ENCODE measurements at places on chromosomes 3 and 15.

- no peak for DNase-seq
Measured at GRCh38 chr15:28026764-28027713, 72.1 kb downstream of the OCA2 start.

- DNase-seq = peak; percentile 20
Measured at GRCh38 chr3:53230041-53230621, 25.7 kb downstream of the TKT start.

DNA sequence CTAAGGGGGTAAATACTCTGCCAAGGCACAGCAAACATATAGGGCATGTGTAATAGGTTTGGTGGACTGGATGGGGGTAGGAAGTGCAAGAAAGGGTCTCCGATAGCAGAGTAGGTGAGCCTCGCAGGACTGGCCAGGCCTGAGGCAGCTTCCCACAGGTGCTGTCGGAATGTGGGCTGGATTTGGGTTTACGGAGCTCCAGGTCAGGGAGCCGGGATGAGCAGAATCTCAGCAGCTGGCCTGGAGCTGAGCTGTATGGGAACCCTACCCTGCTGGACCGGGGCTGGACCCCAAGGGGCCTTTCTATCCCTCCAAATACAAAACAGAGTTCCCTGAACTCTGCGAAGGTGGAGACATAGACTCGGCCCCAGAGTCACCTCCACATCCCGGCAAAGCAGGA, 15.0 kb downstream of the KLF15 start:
- peak; percentile 35 for DNase-seq

- DNase-seq = no peak
Measured at GRCh38 chr3:195306369-195306768, 35.4 kb upstream of the XXYLT1 start.

- DNase-seq = no peak
Measured at GRCh38 chr3:125594581-125595011, 701 bp downstream of the OSBPL11 start.

DNA sequence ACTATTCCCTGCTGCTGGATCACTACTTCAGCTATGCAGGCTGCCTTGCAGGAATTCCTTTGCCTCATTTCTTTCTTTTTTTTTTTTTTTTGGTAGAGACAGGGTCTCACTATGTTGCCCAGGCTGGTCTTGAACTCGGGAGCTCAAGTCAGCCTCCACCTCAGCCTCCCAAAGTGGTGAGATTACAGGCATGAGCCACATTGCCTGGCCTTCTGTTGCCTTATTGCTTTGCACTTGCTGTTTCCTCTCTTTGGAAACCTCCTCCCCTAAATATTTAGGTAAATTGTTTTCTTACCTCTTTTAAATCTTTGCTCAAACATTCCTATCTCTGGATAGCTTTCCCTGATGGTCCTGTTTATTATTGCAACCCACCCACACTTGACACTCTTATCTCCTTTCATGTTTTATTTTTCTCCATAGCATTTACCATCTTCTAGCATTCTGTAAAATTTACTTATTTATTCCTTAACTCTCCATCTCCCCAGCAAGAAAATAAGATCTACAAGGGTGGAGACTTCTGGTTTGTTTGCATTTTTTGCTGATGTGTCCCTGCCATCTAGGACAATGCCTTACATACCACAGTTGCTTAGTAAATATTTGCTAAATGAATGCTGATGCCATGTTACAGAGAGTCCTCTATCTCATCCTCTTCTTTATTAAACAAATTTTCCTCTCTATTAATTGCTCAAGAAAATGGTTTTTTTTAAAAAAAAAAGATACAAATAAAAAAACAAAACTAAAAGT, 134.8 kb downstream of the P2RY1 start:
- DNase-seq = no peak

DNA sequence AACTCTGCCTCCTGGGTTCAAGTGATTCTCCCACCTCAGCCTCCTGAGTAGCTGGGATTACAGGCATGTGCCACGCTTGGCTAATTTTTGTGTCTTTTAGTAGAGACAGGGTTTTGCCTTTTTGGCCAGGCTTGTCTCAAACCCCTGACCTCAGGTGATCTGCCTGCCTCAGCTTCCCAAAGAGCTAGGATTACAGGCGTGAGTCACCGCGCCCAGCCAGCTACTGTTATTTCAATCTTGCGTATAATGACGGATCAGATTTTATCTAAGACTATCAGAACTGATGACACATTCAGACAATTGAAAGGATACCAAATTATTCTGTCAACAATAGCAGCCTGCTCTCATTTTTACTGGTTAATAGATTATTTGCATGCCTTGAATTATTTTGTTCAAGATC, 612.2 kb downstream of the ZIC1 start:
- no peak for DNase-seq

DNA sequence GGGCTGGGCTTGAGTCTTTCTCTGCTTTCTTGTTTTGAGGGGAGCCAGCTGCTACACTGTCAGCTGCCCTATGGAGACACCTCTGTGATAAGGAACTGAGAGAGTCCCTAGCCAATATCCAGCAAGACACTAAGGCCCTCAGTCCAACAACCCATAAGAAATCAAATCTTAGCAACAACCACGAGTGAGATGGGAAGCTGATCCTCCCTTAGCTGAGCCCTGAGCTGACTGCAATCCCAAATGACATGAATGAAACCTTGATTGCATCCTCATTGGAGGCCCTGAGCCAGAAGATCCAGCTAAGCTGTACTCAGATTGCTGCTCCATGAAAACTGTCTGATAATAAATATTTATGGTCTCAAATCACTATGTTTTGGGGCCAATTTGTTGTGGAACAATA, 302.1 kb upstream of the MME start:
- no peak for DNase-seq

DNA sequence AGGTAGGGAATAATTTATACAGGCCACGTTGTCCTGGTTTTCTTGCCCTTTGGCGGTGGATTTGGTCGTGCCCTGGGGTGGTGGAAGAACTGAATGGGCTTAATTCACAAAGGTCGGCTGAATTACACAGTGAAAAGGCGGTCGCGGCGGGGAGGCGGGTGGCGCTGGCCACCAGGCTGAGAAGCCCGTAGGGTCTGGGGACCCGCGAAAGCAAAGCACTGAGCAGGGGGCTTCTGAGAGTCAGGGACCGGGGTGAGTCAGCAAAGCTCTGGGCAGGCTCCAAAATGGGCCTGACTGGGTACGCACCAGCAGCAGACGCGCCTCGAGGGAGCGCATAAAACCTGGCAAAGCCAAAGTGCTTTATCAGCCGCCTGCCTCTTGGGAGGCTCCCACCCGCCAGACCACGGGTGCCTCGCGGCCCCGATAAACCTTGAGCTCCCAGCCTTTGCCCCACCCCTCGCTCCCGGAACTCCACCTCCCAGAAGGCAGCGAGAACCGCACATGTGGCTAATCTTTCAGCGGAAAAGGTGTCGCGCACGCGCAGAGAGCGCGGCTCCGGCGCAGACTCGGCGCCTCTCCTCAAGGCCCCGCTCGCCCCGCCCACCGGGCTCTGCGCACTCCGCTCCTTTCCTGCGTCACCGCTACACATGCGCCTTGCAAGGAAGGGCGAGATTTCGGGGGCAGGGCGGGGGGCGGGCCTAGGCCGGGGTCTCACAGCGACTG, 377 bp upstream of the ABCF3 start:
- DNase-seq = peak; percentile 100

DNA sequence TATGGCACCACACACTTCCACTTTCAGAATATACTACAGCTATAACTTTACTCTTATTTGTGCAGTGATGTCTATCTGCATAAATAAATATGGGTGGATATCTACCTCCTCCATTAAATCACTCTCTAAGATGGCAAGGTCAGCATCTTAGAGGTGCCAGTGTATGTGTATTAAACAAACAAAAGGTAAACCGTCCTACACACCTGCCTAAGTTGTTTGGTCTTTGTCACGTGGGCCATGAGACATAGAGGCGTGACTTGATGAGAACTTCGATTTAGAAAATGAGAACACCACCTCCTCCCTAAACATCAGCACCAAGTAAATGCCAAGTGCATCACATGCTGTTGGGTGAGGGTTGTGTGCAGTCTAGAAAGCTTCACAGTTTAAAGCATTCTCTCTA, 310.6 kb downstream of the GRM7 start:
- DNase-seq = no peak

DNA sequence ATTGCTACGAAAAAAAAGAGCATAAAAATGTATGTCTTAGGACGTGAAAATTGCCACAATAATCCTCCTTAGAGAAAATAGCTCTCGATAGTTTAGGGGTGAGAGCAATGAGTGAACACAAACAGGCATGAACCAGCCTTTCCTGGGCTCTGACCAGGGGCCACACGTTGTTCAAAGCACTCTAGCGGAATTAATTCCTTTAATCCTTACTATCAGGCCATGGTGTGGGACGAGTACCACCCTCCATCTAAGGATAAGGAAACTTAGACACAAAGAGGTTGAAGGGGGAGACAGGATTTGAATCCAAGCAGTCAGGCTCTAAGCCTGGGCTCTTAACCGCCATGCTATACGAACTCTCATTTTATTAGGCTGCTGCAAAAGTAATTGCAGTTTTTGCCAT, 81.9 kb upstream of the CACNA2D3 start:
- DNase-seq = no peak

- no peak for DNase-seq
Measured at GRCh38 chr3:61111825-61112224, 139.4 kb downstream of the FHIT start.

GRCh38 chr3:36804295-36805055, 40.1 kb upstream of the DCLK3 start:
- DNase-seq = no peak

DNA sequence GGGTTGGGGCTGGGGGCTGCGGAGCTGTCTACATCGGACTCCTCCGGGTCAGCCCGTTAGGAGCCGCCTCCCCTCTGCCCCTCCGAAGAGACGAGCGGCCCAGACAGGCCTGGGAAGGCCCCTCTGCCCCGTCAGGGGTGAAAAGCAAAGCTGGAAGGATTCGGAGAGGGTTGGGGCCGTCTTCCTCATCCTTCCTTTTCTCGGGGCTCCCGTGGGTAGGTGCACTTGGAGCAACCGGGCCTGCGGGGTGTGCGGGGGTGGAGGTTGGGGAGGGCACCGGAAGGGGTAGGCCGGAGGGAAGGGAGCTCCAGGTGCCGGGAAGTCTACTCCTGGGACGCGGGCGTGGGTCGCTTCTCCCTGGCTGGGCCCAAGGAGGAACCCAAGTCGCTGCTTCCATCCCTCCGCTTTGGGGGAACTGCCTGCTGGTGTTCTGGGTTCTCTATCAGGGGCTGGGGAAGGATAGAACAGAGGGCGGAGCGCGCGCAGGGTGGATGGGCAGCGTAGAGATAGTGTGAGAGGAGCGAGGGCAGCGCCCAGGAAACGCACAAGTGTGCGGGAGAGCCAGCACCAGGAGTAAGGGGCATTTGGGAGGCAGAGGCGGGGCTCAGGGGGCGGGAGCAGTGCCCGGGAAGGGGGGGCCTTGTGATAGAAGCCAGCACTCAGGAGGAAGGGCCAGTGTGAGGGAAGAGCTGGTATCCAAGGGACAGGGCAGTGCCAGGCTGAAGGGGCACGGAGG, 590 bp downstream of the POLR2H start:
- peak; percentile 81 for DNase-seq

DNA sequence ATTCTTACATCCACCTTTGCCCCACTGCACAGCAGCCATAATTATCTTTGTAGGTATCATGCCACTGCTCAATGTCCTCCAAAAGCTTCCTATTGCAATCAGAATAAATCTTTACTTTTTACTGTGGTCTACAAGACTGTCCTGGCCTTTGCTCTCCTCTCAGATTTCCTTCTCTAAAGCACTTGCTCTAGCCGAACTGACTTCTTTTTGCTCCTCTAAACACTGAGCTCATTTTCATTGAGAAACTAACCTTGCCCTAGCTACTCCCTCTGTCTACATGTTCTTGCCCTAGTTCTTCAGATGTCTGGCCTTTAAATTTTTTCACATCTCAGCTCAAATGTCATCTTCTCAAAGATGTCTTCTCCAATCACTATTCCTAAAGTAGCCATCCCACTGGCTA, 342.8 kb downstream of the TBC1D5 start:
- no peak for DNase-seq

- DNase-seq = no peak
Measured at GRCh38 chr15:33188641-33189257, 5.8 kb downstream of the FMN1 start.

GRCh38 chr3:50236484-50237132, 604 bp downstream of the GNAI2 start:
- no peak for DNase-seq

GRCh38 chr3:37170060-37170459, 4.3 kb downstream of the LRRFIP2 start:
- no peak for DNase-seq

DNA sequence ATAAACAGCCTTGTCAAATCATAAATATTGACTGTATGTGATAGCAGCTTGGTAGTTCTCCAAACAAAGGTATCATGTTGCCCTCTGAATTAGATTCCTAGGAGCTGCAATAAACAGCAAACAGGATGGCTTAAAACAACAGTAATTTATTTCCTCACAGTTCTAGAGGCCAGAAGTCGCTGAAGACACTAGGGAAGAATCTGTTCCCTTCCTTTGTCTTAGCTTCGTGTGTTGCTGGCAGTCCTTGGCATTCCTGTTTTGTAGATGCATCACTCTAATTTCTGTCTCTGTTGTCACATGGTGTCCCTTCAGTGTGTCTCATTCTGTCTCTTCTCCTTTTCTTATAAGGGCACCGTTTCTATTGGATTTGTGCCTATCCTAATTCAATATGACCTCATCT, 679.3 kb downstream of the OTOL1 start:
- DNase-seq = no peak

DNA sequence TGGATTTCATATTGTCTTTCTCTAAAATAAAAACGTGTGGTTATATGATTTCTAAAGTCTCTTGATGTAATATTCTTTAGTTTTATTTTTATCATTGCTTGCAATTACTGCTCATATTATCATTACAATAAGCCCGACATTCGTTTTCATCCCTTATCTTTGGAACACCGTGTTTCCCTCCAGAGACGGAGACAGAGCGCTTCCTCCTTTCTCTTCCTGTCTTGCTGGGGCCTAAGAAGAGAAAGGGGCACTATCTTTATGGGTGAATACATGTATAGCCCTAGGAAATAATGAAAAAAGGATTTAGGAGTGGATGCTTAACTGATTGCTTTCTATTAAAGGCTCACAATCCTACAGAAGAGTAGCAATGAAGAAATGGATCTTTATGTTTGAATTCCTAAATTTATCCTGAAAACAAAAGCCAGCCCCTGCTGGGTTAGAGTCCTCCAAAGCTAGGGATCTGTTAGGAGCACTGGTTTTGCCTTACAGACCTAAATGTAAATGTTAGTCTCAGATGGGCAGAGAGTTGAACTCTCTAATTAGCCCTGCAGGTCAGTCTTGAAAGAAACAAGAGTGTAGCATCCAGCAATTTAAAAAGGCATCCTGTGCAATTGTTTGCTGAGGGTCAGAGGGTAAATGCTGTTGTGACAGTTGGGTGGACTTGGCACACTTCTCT, 145.1 kb downstream of the TP63 start:
- no peak for DNase-seq

GRCh38 chr3:4079339-4080195, 223.6 kb upstream of the SETMAR start:
- no peak for DNase-seq

DNA sequence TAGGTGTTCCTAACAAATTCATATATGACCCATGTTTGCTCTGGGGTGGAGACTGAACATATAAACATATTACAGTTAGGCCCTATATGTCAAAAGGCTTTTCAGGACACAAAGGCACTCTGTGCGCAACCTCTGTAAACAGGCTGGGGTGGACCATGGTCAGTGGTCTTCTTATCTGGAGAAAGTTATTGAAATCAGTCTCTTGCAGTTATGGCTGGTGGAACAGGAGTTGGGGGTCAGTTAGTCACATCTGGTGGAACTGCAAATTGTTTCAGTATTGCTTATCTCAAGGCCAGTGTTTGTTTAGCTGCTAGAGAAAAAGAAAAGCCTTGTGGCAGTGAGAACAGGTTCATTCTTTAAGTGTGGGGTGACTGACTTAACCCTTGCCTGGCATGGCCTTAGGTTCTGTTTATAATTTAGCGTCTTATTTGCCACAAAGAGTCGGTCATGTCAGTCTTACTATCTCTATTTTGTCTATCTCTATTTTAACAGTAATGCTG, 5.9 kb upstream of the GP9 start:
- DNase-seq = no peak
